Activated T-helper 1 cell treated with Interleukin-2 at 50 U/mL for 16 hours (primary cell): ENCODE measurements at places on chromosomes 12 and 14.

GRCh38 chr12:8689681-8690080 is 8.1 kb upstream of the RIMKLB start:
- no peak for DNase-seq

DNA sequence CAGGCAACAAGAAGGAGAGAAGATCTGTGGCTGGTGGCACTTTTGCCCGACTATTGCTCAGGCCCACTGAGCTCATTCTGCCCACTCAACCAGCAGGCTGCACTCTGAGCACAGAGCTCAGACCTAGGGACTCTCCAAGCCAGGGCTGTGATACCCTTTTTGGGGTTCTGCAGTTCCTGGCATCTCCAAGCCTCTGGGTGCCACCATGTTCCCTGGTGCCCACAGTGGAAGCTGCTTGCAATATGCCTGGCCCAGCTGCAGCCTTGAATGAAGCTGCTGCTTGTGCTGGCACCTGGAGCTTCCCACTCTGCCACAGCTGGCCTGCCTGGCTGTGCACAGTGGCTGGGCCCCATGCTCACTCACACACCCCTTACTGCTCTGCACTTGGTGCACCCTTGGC is 236.1 kb downstream of the ADGRD1 start:
- DNase-seq, result no peak

DNA sequence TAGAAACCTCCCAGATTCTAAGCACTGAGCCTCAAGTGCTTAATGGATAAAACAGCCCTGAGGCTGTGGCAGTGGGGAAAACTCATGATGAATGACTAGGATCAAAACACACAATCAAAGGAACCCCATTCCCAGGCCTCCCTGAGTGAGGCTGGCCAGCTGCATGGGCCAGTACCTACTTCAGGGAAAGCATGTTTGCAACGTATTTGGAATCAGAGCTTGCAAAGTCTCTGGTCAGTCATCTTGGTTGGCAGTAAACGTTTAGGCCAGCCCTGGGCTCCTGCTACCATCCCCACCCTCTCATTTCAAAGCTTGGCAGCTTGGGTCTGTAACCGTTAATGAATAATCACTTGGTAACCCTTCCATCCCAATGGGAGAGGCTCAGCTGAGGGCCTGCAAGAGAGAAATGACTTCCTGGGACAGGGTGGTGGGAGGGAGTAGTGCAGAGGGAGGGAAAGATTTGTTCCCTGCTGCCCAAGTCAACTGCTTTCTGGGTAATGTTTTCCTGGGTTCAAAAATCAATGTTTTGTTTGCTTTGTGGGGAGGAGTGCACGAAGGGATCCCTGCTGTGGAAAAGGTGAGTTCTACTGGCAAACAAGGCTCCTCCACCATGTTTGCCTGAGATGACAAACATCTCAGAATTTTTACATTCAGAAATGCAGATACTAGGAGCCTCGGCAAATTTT is 2.0 kb upstream of the RNASE8 start:
- no peak for DNase-seq

DNA sequence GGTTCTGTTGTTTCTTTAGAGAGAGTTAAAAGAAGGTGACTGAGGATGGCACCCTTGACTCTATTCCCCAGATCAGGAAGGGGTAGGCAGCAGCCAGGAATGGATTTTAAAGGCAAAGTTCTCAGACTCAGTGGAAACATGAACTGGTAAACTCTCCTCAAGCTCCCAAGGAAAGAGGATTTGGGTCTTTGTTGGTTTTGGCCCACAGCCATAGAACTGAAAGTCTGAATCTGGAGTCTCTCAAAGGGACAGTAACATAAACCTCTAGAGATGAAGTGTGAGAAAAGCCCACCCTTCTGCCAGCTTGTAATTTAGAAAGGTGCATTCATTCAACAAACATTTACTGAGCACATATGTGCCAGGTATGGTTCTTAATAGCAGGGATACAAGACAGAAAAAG is 28.6 kb upstream of the BLTP3B start:
- DNase-seq, result no peak

DNA sequence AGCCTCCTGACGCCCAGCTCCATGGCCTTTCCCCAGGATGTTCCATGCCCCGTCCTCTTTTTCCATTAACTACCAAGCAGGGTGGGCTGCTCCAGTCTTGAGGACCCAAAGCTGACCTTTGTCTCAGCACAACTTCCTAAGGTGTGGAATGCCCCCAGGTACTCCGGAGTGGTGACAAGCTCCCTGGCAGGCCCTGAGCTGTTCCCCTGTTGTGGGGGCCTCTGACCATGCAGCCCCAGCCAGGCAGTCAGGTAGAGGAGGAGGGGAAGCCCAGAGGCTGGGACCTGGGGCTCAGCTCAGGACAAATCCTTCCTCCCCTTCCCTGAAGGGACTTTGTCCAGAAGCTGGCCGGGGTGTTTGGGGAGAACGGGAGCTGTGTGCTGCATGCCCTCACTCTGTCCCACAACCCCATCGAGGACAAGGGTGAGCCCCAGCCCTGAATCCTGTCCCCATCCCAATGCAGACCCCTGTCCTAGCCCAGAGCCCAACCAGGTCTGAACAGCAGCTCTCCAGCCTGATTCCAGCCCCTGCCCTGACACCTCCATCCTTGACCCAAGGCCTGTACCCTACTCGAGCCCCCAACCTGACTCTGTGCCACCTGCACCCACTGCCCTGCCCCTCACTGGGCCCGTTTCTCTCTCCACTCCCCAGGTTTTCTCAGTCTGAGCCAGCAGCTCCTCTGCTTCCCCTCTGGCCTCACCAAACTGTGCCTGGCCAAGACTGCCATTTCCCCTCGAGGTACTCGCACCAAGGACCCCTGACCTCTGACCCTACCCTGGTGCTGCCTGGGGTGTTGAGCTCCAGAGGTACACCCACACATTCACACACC is 4.4 kb downstream of the CARMIL3 start:
- no peak for DNase-seq

DNA sequence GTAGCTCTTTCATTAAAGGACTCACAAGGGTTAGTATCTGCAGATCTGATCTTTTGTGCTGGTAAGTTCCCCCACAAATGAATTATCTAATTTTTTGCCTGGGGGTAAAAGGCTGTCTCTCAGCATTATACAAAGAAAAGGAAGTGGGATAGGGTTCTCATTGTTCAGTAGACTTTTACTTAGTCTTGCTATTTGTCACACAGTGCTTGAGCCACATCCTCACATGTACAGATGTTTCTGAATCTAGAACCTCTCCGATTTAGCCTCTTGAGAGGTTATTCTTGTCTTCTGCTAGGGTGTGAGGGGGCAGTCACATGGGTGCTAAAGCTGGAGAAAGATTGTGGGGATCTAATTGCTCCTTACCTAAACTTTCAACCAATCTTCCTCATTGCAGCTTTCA is 93.0 kb downstream of the SLC41A2 start:
- no peak for DNase-seq

DNA sequence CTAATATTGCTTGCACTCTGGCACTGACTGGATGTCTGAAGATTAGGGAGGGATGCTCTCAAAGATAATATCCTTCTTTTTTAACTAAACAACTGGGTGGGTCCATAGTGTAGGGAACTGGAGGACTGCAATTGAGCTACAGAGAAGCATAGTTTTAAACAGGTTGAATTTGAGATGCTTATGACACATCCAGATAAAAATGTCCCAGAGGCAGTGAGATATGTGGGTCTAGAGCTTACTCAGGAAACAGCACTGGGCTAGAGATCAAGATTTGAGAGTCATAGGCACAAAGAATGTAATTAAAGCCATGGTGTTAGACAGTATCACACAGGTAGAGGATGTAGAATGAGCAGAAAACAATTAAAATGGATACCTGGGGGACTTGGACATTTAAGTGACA is 198.4 kb downstream of the NELL2 start:
- no peak for DNase-seq

- DNase-seq, result no peak
Measured at GRCh38 chr14:83706231-83706954, 1823.6 kb upstream of the FLRT2 start.

DNA sequence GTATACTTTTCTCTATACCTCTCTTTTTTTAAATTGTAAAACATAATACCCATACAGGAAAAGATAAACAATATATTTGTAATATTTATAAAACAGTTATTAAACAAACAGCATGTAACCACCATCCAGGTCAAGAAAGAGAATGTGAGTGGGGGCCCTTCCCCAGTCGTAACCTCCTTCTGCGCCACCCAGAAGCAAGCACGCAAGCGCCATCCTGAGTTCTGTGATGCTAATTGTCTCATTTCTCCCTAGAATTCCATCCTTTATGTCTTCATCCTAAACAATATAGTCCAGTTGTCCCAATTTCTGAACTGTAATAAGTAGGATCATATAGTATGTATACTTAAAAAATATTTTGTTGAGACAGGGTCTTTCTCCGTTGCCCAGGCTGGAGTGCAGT is 129.5 kb downstream of the EXOC5 start:
- DNase-seq, result no peak

DNA sequence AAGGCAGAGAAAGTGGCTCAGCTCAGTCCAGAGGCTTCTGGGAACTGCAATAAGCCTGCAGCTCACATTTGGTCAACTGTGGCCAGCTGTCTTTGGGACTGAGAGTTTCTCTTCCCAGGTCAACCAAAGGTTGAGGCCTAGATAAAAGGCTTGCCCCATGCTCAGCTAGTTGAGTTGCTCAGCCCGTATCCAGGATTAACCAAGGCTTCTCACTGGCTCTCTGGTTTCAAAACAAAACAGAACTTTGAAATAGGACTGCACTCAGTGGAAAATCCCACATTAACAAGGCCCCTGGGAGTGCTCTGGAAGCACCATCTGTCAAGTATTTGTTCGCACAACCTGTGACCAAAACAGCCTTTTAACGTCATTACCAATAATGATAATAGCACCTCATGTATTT is 40.3 kb upstream of the NUAK1 start:
- no peak for DNase-seq

DNA sequence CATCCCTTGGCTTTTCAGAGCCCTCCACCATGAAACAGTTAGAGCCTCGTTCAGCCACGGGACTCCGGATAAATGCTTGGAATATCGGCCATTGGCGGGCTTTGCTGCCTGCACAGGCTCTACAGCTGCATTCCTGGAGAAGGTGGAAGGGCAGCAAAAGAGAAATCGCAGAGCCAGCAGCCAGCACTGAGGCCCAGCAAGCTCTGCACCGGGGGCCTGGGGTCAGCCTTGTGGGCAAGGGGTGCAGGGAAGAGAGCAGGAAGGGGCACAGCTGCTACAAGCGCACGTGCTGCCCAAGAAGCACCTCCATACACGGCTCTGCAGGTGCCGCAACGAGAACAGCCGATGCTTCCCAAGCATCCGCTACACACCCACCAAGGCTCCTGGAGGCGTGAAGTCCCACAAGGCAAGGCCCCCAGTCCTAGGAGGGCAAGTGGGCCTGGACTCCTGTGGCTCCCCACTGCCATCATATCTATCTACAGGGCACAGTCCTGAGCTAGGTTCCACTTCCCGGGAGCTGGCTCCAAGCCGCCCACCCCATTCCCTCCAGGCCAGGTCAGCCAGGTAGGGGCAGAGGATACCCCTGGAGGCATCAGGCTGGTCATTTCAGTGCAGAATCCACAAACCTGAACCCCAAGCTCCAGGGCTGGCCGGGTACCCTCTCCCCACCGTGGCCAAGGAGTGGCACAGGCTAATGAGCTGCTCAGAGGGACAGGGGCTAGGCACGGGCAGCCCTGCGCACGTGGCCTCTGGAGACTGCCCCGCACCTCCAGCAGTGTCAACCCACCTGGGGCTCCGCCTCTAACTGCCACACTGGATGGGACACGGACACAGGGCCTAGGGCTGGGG is 40.2 kb downstream of the CCNK start:
- DNase-seq, result no peak

DNA sequence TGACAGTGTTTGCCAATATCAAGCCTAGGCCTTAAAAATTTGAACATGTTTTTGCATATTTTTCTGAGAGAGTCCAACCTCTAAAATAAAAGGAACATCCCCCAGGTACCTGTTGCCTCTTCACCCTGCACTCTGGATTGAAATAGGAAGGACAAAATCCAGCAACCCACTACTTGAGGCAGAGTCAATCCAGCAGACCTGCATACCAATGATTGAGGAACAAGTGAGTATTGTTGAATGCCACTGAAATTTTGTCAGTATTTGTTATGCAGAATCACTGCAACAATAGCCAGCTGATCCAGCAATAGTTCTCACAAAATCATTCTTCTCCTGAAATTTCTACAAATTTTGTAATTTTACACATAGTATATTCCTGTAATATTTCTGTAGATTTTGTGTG is 460.6 kb upstream of the FOXG1 start:
- no peak for DNase-seq

- no peak for DNase-seq
Measured at GRCh38 chr12:62484233-62484632, 17.6 kb downstream of the MON2 start.

GRCh38 chr14:101135796-101136742 is 232.5 kb upstream of the RTL1 start:
- no peak for DNase-seq

DNA sequence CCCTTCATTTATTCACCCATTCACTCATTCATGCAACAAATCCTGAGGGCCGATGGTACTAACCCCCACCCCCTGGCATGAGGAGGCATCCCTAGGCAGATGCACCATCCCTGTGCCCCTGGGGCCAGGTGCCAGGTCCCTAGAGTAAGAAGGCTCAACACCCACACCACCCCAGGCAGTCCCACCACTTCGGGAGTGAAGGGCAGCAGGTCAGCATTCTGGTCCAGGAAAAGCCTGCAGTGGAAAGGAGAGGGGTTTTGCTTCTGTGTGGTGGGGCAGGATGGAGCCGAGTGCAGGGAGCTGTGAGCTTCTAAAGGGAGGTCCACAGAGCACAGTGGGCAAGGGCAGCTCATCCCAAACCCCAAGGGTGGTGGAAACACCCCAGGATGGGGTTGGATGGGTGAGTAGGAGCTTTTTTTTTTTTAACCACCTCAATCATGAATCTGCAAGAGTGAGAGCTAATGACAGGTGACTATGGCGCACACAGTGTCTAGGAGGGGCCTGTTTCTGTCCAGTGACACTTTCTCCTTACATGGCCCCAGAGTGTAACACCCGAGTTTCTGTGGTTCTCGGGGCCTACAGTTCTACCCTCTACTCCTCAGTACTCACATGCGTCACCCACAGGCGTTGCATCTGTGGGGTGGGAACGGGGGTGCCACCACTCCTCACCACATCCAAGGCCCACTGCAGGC is 414.3 kb downstream of the TMEM121 start:
- no peak for DNase-seq

GRCh38 chr12:115761784-115762183 is 515.7 kb downstream of the MED13L start:
- DNase-seq, result no peak

DNA sequence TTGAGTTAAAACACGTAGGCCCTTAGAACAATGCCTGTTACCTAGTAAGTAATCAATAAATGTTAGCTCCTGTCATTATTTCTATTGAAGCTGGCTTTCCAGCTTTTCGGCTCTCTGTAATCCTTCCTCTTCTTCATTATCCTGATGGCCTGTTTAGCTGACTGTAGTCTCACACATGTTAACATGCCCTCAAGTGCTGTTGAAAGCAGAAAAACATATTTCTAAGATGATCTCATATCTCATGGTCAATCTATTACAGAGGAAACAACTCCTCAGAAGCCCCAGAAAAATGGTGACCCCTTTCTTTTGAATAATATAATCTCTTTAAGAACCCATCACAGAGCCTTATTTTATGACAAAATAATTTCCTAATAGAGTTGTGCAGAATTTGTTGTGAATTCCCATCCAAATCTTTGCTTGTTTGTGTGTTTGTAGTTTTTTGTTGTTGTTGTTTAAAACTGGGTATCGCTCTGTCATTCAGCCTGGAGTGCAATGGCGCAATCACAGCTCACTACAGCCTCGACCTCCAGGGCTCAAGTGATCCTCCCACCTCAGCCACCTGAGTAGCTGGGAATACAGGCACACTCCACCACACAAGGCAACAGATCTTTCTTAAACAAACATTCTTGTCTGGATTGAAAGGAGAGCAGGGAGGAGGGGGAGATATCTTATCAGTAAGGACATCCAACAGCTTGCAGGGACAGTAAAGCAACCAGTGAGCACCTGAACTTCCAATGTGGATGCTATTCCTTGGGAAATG is 242.5 kb upstream of the CAND1 start:
- DNase-seq, result no peak
